ENCODE measurements at places on chromosomes 12 and 14.

DNA sequence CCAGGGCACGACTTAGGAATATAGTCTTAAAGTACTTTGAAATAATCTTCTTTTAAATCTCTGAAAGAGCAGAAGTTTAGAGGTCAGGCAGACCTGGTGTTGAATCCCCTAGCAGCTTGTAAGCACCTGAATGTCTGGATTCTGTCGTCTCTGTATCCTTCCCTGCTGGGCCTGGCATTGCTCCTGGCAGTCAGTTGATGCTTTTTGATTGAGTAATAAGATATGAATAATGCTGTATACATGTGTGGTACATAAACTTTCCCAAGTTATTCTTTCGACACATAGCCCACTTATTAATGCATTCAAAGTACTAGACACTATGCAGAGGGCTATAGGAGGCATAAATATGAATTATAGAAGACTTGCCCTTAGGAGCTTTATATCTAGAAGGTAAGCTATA, 31.4 kb downstream of the EVL start:
- DNase-seq: peak; percentile 37

GRCh38 chr14:39351708-39352107, 80.5 kb downstream of the FBXO33 start:
- DNase-seq: no peak

- DNase-seq: no peak
Observed at GRCh38 chr12:56362130-56363059, at the start of gene APOF. Gene APOF (minus strand): TSS chr12:56362857. CDS start chr12:56362745, 112 bp downstream.

DNA sequence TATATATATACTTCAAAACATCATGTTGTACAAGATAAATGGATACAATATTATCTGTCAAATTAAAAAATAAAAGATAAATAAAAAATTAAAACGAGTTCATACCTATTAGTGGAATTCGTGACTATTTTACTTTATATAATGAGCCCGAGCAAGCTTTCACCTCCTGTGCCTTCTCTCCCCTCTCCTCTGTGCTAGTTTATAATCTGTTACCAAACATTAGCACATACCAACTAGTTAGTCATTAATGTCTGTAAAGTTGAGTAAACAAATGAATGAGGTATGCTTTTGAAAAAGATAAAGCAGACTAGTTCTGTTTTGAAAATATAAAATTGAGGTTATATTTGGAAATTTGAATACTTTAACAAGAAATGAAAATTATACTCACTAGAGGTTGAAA, 84.0 kb downstream of the LRRC9 start:
- no peak for DNase-seq

DNA sequence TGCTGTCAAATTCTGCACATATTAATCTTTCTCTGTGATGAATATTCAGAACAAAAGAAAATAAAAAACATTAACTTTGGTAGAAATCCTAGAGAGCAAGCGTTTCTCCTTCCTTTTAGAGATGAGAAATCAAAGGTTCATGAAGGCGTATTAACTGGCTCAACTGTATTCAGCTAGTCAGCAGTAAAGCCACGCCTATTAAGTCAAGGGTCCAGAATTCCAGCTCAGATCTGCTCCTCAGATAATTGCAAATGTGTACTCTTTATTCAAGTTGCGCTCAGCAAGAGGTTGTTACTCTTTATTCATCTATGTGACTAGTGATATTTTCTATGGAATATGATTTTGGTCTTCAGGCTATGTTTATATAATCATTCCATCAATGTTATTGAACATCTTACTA, 13.1 kb upstream of the POC1B start:
- DNase-seq: no peak

DNA sequence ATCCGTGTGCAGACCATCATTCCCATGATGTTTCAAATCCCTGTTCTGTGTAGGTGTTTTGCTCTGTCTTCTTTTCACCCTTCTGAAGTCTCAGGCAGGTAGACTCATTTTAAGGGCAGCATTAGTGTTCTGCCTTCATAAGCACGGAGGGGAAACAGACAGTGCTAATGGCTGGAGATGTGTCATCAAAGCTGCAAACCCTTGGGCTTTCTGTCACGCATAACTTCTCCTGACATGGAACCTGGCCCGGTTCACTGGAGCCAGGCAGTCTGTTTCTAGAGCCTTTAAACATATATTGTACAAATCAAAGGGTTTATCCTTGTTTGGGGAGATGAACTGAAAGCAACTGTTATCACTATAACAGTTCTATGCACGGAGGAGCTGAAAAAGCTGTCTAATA, 141.4 kb downstream of the TMEM132D start:
- DNase-seq: no peak

- peak; percentile 48 for DNase-seq
Observed at GRCh38 chr12:90280033-90280432, 571.4 kb upstream of the ATP2B1 start.

DNA sequence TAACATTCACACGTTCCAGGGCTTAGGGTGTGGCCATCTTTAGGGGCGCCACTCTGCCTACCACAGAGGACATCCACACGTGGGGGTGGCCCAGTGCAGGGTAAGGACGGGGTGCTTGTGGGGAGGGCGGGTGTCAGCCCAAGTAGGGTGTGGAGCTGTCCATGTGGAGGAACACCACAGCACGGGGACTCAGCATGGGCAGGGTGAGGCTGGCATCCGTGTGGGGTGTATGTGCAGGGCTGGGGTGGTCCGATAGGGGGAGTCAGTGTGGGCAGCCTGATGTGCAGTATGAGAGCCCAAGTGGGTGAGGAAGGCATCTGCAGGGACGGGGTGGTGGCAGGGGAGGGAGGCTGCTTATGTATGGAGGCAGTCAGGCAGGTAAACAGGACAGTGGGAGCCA, 17.7 kb downstream of the PSMC1 start:
- DNase-seq: no peak
